Endothelial cell of umbilical vein (primary cell): ENCODE measurements at places on chromosomes 4 and X. TPM values are rescaled to one million over a fixed set of nuclear protein-coding genes. Genes with fewer than 3 reads are reported as not detected.

The PPBP gene
- polyA plus RNA-seq: not detected in 2 replicates

The AFM gene
- not detected in 2 replicates for polyA plus RNA-seq

The CXorf49 gene
- not detected in 2 replicates for polyA plus RNA-seq

The FABP2 gene
- not detected in 2 replicates for polyA plus RNA-seq

The SOD3 gene
- not detected in 2 replicates for polyA plus RNA-seq

DNA sequence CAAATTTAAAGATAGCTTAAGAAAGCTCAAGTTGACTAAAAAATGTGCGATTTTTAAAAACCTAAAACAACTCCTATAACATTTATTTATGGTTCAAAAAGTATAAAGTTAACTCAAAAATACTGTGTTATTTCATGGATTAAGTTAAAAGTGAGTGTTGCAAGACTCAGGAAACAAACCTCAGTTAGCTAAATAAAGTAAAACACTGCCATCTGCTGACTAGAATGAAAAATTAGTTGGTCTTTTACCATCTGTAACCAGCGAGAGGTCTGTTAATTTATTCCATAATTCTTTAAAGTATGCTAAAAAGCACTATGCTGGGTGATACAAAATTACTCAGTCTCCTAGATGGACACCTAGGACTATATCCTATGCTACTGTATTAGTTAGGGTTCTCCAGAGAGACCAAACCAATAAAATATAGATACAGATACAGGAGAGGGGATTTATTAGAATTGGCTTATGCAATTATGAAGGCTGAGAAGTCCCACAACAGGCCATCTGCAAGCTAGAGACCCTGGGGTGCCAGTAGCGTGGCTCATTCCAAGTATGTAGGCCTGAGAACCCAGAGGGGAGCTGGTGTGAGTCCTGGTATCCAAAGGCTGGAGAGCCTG lies 4.9 kb upstream of the WDFY3 start:
- H3K36me3 ChIP-seq: no peaks in the 10 kb centered on the region
- H3K27ac ChIP-seq: no peak overlapping the region
- H3K4me1 ChIP-seq: peaks cover 7% of the 10 kb centered on the region
- H3K27me3 ChIP-seq: no peaks in the 10 kb centered on the region
- DNase-seq: peak; percentile 63
- no peak overlapping the region for H3K4me3 ChIP-seq

DNA sequence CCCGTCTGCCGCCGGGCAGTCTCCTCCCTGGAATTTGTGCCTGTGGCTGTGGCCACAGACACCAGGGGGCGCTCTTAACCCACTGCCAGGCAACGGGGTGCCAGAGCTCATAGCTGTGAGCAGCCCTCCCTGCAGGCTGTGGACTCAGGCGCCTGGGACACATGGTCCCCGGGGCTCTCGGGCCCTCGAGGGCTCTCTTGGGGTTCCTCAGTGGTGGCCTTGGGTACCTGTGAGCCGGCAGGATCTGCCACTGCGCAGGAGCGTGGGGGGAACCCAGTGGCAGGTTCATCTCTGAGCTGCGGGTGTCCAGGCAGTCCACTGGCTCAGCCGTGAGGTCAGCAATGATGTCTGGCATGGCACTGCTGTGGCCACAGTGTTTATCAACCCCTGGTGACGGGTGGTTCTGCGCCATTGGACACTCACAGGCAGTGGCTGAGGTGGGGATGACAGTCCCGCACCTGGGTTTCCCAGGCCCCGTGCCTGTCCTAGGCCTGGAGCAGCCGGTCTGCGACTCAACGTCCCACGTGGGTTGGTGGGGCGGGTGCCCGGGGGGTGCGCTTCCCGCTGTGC lies 37.2 kb downstream of the PCGF3 start:
- no peak overlapping the region for H3K4me3 ChIP-seq
- H3K36me3 ChIP-seq: peaks cover 8% of the 10 kb centered on the region
- no peak overlapping the region for H3K27ac ChIP-seq
- no peaks in the 10 kb centered on the region for H3K4me1 ChIP-seq
- H3K27me3 ChIP-seq: no peaks in the 10 kb centered on the region

- DNase-seq: no peak
- no peaks in the 10 kb centered on the region for H3K4me1 ChIP-seq
- H3K4me3 ChIP-seq: no peak overlapping the region
- H3K27ac ChIP-seq: no peak overlapping the region
- no peaks in the 10 kb centered on the region for H3K36me3 ChIP-seq
- no peaks in the 10 kb centered on the region for H3K27me3 ChIP-seq
These were observed 381.2 kb upstream of the PCDH10 start for GRCh38 chr4:132767901-132768300.

- H3K4me1 ChIP-seq: peaks cover 18% of the 10 kb centered on the region
- no peak overlapping the region for H3K4me3 ChIP-seq
- no peaks in the 10 kb centered on the region for H3K36me3 ChIP-seq
- no peaks in the 10 kb centered on the region for H3K27me3 ChIP-seq
- DNase-seq: no peak
These were observed 61.1 kb upstream of the STS start for GRCh38 chrX:7086384-7086783.

DNA sequence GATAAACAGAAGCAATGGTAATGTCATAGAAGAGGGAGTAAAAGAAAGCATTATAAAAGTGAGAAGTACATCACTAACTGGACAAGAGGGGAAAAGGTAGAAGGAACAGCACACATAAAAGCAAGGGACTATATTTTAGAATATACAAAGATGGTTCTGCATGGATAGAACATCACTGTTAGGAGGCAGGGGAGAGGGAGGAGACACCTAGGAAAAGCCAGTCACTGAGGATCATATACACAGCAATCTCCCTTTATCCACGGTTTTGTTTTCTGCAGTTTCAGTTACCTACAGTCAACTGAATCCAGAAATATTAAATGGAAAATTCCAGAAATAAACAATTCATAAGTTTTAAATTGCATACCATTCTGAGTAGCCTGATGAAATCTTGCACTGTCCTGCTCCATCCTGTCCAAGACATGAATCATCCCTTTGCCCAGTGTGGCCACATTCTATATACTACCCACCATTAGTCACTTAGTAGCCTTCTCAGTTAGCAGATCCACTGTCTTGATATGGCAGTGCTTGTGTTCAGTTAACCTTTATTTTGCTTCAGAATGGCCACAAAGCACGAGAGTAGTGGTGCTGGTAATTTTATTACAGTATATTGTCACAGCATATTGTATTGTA lies 74.2 kb downstream of the PPA2 start:
- no peak overlapping the region for H3K27ac ChIP-seq
- peak; percentile 27 for DNase-seq
- no peaks in the 10 kb centered on the region for H3K36me3 ChIP-seq
- no peaks in the 10 kb centered on the region for H3K27me3 ChIP-seq

GRCh38 chr4:77959566-77960338 lies 97.1 kb downstream of the MRPL1 start:
- no peaks in the 10 kb centered on the region for H3K4me1 ChIP-seq
- H3K4me3 ChIP-seq: no peak overlapping the region
- H3K36me3 ChIP-seq: no peaks in the 10 kb centered on the region
- no peaks in the 10 kb centered on the region for H3K27me3 ChIP-seq

DNA sequence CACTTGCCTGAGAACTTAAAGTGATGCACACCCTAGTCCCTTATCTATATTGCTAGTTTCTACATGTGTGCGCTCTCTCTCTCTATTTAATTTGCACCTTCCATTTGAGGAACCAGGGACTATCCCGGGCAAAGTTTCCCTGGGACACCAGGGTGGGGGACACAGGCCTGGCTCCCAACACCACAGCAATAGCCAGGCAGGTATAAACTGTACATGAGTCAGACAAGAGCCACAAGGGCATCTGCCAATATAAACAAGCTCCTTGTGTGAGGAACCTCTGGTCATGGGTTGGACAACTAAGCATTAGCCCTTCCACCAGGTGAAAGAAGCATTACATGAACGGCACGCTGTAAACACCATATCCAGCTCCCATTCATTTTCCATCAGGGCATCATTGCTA lies 455.5 kb downstream of the STIM2 start:
- no peaks in the 10 kb centered on the region for H3K27me3 ChIP-seq
- H3K4me3 ChIP-seq: no peak overlapping the region
- no peak overlapping the region for H3K27ac ChIP-seq
